Stimulated activated CD4-positive, alpha-beta T cell treated with anti-CD3 and anti-CD28 coated beads, TNF-alpha, amount 100 ng/mL, for 24 hours (primary cell): ENCODE measurements at places on chromosomes 2 and 18.

DNA sequence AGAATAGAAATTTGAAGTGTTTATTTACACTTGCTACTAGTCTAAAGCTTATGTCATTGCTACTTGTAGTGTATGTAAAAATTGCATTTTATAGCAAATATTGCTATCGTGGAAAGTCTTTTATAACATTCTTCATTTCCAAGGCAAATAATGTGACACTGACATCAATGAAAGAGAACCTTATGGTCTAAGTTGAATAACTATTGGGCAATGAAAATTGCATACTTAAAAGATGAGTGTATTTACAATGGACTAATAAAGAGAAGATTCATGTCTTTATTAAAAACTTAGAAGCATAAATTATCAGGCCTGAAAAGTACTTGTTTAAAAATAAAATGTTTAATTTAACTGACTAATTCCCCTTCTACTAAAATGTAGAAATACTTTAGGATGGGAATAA is 82.2 kb downstream of the LRP1B start:
- no peak for DNase-seq

DNA sequence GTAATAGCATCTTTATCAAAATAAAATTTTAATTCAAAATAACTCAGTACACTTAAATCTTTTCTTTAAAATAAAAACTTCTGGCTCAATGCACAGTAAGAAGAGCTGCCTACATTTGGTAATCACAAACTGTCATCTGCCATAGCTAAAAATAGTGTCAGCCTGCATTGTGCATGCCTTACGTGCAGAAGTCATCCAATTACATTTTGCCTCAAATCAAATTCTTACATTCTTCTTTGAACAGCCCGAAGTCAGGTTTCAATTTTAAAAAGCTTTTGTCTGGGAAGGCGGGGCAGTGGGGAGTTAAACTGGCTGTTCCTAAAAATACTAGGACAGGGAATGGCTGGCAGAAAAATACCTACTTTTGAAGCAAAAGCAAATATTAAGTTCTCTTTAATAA is 51.1 kb downstream of the RTN4 start:
- DNase-seq = no peak

GRCh38 chr2:240982821-240983281 is 15.6 kb upstream of the SNED1 start:
- DNase-seq = no peak

DNA sequence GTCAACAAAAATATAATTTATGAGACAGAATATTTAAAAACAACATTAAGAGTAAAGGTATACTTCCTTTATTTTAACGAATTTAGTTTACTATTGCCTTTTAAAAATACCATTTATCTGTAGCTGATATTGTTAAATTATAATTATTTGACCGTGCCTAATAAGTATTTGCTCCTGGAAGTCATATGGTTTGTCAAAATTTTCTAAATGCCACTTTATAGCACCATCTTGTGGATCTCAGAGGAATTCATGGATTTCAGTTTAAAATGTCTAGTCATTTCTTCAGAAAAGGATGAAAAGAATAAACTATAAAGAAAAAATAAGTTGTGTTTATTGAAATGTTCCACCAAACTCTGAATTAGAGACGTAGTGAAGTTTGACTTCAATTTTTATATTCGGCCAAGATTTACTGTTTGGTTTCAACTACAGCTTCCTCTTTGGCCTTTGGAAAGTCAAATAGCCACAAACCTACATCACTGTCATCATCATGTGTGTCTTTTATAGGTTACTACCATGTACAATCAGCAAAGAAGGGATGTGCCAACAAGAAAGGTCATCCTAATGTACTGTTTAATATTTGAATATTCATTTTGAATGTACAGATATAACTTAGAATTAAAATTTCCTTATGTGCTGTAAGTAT is 10.3 kb upstream of the FTCDNL1 start:
- no peak for DNase-seq

DNA sequence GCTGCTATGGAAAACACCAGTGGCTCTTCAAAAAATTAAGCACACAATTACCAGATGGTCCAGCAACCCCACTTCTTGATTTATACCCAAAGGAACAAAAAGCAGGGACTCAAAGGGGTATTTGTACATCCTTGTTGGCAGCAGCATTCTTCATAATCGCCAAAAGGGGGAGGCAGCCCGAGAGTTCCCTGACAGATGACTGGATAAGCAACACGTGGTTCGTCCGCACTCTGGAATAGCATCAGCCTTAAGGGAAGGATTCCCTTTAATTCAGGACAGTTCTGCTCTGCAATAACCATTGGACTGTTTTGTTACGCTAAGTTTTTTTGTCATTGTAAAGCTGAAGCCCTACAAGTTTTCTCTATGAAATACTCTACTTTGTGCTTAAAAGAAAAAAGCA is 76.7 kb upstream of the TWIST2 start:
- no peak for DNase-seq

DNA sequence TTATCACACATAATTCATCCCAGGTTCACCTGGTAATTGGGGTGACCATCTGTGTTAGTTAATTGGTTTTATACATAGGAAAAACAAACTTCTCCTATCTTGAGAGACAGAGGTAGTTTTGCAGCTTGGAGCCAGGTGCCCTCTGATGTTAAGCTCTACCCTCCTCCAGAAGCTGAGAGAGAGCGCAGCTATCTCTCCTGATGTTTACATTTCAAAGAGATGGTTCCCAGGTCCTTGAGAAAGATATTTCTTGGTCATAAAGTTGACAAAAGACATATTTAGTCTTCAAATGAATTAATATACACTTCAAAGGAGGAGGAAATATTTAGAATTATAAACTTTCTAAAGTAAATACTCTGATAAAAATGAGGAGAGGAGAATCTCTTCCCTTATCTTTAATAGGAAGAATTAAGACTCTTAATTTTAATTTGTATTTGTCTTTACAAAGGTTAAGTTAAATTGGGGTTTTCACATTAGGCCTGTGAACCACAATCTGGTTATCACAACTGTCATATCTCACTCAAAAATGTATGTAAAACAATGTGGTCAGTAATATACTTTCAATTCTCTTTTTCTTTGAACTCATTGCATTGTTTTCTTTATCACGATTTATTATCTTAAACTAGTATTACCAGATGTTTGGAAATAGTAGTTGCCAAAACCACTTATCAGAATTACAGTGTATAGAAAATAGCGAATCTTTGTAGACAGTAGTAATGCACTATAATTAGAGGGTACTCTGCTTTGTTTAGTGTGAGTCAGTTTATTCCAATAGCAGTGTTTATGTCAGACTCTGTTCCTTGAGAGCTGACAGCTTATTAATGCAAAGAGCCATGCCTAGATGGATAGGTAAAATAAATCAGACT is 26.8 kb downstream of the SERPINB4 start:
- no peak for DNase-seq

DNA sequence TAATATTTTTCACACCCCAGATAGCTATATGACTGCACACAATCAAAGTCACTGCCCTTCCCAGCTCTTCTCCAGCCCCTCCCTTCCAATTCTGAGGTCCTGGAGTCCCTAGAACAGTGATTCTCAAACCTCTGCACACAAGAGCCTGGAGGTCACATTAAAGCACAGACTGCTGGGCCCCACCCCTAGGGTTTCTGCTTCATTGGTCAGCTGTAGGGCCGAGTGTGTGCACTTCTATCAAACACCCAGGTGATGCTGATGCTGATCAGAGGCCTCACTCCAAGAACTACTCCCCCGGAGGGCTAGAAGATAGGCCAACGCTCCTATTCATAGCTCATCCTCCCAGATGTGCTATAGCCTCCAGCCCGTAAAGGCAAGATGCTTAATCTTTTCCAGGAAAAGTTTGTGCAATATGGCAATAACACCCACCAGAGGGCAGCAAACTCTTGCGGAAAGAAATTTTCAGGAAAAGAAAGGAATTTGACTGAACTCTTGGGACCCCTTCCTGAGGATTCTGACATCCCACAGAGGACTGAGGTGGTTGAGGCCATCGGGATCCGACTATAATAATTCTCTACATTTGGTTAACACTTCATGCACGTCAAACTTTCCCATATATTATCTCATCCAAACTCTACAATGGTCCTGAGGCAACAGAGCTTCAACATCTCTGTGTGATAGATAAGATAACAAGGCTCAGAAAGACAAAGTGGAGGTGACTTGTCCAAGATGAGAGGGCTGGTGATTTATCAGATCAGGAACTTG is 194.2 kb upstream of the PKDCC start:
- DNase-seq = no peak

GRCh38 chr2:96869822-96870625 is at the start of gene SEMA4C:
SEMA4C (minus strand) TSS chr2:96870080; CDS start chr2:96867886, 2,194 bp downstream.
- DNase-seq = no peak

DNA sequence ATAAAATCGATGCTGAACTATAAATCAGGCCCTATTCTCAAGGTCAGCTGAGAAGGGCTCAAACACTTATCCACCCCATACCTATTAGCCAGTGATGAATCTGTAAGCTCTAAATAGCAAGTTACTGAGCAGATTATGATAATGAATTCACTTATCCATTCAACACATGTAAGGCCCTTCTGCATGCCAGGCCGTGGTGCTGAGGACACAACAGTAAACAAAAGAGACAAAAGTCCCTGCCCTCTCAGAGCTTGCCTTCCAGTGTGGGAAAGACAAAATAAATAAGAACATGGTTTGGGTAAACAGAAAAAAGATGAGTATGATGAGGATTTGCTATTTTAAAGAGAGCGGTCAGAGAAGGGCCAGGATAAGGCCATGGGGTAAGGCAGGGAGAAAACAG is 11.7 kb downstream of the TTC32 start:
- no peak for DNase-seq

- DNase-seq = no peak
These were observed 51.9 kb upstream of the ZEB2 start for GRCh38 chr2:144571770-144572169.

DNA sequence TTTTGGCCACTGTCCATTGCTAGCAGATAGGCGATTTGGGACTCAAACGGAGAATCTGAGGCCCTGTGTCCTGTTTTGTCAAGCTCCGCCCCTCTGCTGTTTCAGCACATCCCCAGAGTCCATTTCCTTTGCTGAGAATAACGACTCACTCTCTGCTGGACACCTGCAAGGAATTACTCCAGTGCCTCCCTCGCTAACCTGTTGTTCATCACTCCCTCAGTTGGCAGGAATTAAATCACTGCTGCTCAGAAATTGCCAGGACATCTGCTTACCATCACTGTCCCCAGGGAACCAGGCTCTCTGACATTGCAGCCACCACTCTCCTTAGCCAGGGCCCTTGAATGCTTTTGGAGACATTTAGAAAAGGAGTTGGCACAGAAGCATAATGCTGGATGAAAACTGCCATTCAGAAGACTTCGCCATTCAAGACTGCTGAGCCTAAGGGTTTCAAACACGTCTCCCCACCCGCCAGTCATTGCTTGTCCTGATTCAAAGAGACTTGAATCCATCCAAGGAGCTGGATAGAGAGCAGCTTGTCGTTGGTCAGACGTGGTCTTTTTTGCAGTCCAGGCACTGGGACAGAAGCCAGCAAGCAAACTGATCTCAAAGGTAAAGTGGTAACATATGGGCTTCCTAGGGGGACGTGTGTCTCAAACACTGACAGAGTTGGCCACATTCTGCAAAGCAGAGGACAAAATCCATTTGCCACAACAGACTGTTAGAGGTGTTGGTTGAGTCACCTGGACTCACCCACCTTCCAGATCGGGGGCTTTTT is 155.3 kb downstream of the UXS1 start:
- DNase-seq = no peak

DNA sequence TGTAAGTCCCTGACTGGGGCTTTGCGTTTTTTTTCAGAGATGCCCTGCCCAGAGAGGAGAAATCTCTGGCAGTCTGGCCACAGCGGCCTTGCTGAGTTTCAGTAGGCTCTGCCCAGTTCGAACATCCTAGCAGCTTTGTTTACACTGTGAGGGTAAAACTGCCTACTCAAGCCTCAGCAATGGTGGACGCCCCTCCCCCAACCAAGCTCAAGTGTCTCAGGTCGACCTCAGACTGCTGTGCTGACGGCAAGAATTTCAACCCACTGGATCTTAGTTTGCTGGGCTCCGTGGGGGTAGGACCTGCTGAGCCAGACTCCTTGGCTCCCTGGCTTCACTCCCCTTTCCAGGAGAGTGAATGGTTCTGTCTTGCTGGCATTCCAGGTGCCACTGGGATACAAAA is 31.7 kb downstream of the L3MBTL4 start:
- no peak for DNase-seq

DNA sequence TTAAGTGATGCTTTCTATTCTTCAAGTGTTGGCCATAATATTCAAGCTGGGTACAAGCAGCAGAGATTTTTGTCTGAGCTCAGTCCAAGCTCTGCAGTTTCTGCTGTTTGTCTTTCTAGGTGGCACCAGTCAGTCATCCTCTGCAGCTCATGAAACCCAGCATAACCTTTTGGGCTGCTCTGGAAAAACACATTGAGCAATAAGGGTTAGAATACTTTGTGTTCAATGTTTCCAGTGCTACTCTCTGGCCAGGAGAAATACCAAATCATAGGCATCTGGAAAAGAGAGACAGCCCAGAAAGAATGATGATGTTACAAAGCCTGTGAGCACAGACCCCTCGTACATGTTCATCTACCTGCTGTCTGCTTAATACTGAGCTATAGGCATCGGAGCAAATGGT is 19.5 kb upstream of the WIPF1 start:
- DNase-seq = no peak

GRCh38 chr2:85976106-85976920 is 87.5 kb upstream of the ST3GAL5 start:
- DNase-seq = no peak

DNA sequence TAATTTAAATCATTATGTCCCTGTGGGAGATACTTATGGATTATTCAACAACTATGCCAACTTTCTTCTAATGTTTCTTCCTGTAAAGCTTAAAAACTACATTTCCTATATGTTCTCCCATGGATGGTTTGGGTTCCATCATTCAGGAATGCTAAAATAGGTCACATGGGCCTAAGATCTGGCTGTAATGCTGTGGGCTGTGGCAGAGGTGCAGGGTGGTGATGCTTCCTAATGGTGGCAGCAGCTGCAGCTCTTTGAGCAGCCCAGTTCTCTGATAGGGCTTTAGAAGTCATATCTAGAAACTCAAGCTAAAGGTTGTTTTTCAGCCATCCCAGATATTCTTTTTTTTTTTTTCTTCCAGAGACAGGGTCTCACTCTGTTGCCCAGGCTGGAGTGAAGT is 266.1 kb downstream of the ZNF385B start:
- DNase-seq = no peak

DNA sequence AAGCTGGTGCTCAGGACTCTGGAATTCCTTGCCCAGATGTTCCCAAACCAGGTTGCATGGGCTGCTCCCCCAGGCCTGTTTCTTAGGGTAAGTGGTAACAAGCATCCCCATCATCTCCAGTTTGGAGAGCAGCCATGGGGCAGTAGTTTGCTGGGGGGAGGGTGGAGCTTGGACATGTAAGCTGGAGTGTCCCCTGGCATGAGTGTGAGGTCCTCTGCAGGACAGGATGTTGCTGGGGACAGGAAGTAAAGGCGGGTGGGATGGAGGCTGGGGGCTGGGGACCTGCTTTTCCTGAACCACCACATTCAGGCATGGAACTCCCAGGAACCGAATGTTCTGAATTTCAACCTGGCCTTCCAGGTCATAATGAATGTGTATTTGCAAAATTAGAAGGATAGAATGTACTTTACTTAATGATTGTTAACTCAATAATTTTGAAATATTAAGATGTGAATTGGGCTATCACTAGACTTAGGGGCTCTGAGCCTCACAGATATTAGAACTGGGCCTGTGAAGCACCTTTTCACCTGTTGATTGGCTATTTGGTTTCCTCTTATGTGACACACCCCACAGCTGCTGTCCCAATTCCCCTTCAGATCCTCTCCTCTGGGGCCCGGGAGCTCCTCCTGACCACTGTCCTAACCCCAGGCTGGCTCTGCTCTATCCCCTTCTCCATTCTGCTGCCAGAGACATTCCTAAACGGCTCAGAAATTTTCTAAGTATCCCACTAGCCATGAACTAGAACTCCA is 66.4 kb upstream of the EPAS1 start:
- DNase-seq = no peak

- DNase-seq = no peak
These were observed 65.2 kb downstream of the CMPK2 start for GRCh38 chr2:6800553-6800952.
